Motor neuron (in vitro differentiated cells): ENCODE measurements at places on chromosomes 6 and 20.

- no peak for ATAC-seq
Observed at GRCh38 chr6:31710523-31711219, 4.0 kb downstream of the LY6G6F start.

GRCh38 chr6:46781478-46782378 is 11.5 kb upstream of the MEP1A start:
- peak; percentile 84 for ATAC-seq

- no peak for ATAC-seq
Observed at GRCh38 chr6:156889469-156889868, 112.3 kb downstream of the ARID1B start.

DNA sequence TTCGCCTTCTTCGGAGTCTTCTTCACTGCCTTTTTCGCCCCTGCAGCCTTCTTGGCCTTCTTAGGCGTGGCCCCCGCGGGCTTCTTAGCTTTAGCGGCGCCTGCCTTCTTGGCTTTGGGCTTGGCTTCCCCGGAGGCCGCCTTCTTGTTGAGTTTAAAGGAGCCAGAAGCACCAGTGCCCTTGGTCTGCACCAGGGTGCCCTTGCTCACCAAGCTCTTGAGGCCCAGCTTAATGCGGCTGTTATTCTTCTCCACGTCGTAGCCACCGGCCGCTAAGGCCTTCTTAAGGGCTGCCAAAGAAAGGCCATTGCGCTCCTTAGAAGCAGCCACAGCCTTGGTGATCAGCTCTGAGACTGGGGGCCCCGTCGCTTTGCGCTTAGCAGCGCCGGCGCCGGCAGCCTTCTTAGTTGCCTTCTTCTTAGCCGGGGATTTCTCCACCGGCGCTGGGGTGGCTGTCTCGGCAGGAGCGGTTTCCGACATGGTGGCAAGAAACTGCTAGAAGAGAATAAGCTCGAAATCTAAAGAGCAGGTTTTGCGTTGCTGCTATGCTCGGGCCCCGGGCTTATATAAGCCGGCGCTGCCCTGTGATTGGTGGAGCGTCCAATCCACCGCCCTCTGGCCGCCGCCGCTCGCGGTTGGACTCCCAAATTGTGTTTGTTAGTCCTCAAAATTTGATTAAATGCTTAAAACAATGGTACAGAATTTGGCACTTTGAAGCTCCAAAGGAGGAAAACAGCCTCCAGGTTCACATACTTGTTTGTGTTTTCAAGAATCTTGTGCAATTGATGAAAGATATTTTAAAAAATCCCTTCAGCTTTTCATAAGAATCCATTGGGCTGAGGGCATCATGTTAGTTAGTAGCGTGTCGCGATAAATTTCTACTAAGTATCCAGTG is 44.9 kb downstream of the OR2B2 start:
- peak; percentile 40 for ATAC-seq

GRCh38 chr20:59608396-59608795 is 4.1 kb downstream of the PHACTR3 start:
- ATAC-seq = no peak
